ENCODE measurements at places on chromosomes 7 and 10.
A peak's percentile ranks its signal among the peaks of the same experiment; 100 is the strongest.

DNA sequence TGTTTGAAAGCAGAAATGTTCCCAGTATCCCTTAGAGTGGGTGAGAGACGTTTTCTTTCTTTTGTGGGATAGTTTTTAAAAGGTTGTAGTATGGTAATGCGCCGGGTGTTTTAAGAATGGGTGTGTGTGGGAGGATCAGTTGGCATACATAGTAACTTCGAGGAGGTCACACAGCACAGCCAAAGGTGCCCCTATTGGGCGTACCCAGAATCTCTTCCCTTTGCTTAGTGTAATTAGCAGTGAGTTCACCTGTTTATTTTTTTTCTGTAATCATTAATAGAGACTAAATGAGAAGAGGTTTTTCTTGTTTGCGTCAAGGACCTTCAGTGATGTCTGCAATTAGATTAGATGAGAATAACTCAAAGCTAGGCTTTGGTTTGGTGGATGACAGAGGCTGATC is 1.5 kb downstream of the PLEKHA8 start:
- DNase-seq: no peak

- DNase-seq: no peak
Measured at GRCh38 chr10:95755511-95756004, 405 bp upstream of the ENTPD1 start.

- DNase-seq: no peak
Measured at GRCh38 chr7:97018126-97018601, 6.5 kb downstream of the DLX5 start.

DNA sequence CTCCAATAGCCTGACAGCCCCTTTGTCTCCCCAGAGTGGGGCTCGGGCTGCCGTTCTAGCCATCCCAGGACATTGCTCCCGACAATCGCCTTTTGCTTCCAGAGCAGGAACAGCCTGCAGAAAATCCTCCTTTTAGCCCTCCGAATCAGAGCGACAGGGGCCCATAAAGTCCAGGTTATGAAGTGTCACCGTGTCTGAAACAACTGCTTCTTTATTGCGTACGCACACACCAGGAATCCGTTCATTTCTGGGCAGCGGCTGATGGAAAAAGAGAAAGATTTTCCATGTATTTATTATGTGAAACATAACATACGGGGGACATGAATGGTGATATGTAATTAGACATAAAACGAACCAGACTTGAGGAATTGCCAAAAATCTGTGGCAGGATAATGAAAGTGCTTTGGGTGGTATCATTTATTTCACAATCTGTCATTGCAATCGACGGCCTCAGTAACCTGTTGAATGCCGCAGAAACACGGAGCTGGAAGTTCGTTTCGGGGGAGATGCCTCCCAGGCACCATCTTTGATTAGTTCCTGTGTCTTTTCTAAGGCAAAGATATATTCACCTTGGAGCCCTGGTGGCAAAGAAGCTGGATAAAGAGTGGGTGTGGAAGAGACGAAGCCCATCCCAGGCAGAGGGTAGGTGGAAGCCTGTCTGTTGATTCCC is 48.1 kb downstream of the FAM241B start:
- no peak for DNase-seq

GRCh38 chr10:4007771-4008170 is 222.8 kb upstream of the KLF6 start:
- no peak for DNase-seq

GRCh38 chr7:18855796-18856195 is 261.6 kb downstream of the TWIST1 start:
- DNase-seq: no peak

GRCh38 chr7:517774-518629 is 1.6 kb downstream of the PDGFA start:
- peak; percentile 68 for DNase-seq

- no peak for DNase-seq
Measured at GRCh38 chr10:118967160-118967559, 62.4 kb upstream of the NANOS1 start.
